Left colon (tissue), 2 donors: ENCODE measurements at places on chromosomes 13 and 19. TPM values are rescaled to one million over a fixed set of nuclear protein-coding genes. Genes with fewer than 3 reads are reported as not detected.
A peak's percentile ranks its signal among the peaks of the same experiment; 100 is the strongest.

GAPDHS gene
- total RNA-seq = not detected

DNA sequence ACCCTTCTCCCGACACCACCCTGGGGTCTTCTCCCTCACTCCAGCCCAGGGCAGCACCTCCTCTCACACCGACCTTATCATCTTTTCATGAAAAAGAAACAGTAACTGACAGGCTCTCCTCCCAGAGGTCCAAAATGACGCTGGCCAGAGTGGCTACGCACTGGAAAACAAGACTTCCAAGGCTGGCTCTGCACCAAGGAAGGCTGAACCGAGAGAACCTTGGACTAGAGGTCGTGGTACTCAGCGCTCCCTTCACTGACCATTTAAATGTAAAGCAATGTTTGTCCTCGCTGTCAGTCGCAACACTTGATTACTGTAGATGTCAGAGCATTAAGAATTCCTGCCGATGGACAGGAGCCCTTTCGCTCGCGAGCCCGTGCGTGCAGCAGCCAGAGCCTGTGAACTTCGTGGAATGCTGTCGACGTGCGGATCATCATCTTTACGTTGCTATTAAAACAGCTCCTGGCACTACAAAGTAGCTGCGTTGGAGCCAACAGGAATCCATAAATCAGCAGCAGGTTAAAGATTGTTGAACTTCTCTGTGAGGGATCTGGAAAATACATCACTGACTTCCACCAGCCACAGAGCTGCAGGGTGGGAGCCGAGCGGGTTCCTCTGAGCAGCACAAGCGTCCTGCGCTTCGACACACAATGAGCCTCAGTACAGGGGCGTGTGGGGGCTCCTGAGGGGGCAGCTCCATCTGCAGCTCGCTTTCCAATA lies 125.5 kb upstream of the MCF2L start:
- no peak for DNase-seq

- DNase-seq = no peak
Observed at GRCh38 chr13:38180670-38181069, 169.0 kb upstream of the UFM1 start.

DNA sequence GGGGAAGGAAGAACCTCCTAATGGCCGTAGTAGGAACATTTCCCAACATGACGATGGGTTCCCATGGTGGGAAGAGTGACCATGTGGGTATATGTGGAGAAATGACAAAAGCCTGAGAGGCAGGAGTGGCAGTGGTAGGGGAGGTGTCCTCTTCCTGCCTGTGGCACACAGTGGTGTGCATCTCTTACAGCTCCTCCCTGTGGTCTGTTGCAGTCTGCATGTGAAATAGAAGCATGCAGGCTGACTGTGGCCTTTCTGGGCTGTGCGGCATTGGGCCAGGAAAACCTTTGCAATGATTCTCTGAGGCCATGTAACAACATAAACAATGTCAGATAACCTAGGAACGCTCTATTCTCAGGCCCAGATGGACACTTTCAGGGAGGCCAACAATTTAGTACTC lies 84.0 kb downstream of the LACC1 start:
- DNase-seq = no peak

- DNase-seq = no peak
Observed at GRCh38 chr19:35963514-35963913, 27.3 kb downstream of the LRFN3 start.

DNA sequence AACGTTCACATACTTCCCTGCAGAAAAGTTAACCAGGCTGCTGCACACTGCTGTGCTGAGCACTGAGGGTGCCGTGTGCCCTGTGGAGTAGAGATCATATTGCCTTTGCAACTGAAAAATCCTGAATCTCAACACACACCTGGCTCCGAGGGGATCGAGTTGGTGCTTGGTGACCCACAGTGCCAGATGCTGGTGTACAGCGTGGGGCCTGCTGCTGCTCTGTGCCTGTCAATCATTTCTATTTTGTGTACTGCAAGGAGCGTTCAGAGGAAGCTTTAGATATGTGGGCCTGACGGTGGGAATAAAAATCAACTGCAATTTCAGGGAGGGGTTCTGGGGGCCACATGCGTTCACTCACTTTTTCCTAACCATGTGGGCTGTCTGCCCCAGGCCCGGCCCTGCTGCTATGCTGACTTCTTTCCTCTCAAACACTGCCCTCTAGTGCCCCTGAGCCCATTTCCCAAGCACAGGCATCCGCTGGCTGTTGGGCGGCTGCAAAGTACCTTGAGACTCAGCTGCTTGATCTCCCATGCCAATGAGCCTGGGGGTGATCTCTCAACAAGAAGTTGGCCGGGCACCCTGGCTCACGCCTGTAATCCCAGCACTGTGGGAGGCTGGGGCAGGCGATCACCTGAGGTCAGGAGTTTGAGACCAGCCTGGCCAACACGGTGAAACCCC lies 9.7 kb upstream of the LENG8 start:
- no peak for DNase-seq

GRCh38 chr13:38951525-38952313 lies 38.9 kb downstream of the STOML3 start:
- peak; percentile 62 for DNase-seq

DNA sequence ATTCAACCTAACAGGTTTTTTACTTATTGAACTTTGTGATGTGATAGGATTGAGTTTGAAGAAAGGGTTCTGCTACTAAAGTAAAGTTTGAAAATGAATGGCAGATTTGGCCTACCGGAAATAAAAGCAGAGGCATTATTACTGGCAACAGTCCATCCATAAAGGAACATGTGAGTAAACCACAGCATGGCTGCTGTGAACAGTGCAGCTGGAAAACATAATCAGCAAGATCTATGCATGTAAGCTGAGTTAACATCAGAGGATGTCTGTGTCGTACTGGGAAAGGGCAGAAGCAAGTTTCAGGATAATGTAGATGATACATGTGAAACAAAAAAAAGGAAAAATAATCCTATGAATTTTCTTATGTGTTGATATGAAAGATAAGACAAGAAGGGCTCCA lies 87.6 kb downstream of the CYSLTR2 start:
- DNase-seq = no peak

RAB3A gene
- 6.3 TPM for total RNA-seq

GRCh38 chr19:39623946-39624345 lies 21.6 kb downstream of the LGALS13 start:
- no peak for DNase-seq

KCTD4 gene
- not detected for total RNA-seq

ZNF135 gene
- total RNA-seq = 1.2 TPM
